Activated naive CD4-positive, alpha-beta T cell treated with anti-CD3 and anti-CD28 coated beads, Interleukin-2, amount 10 ng/mL, durations not matched to agents 5 hours and 36 hours (primary cell): ENCODE measurements at places on chromosomes 2 and 18. TPM values are rescaled to one million over a fixed set of nuclear protein-coding genes. Genes with fewer than 3 reads are reported as not detected.

Gene IL36B
- total RNA-seq = not detected

Gene GALNT3
- 7.9 TPM for total RNA-seq

Gene NEB
- 0.65 TPM for total RNA-seq

Gene GPBAR1
- total RNA-seq = 0.82 TPM

Gene TUBB6
- total RNA-seq = 1.9 TPM
